ENCODE measurements at places on chromosomes 2 and 18.
A peak's percentile ranks its signal among the peaks of the same experiment; 100 is the strongest.

GRCh38 chr2:61470965-61471904 is at the start of gene USP34:
USP34 (minus strand) TSS chr2:61471087; CDS start chr2:61470692, 395 bp downstream.
- DNase-seq: peak; percentile 82

GRCh38 chr2:235088496-235088921 is 136.7 kb downstream of the SH3BP4 start:
- DNase-seq: no peak

GRCh38 chr2:75064691-75065396 is 106.4 kb downstream of the POLE4 start:
- peak; percentile 19 for DNase-seq

GRCh38 chr2:105487142-105488069 is 88.6 kb upstream of the FHL2 start:
- no peak for DNase-seq

GRCh38 chr18:45437366-45437765 is 177.9 kb upstream of the SLC14A2 start:
- no peak for DNase-seq

- DNase-seq: no peak
Observed at GRCh38 chr2:112618383-112618782, 27.4 kb upstream of the SLC20A1 start.

DNA sequence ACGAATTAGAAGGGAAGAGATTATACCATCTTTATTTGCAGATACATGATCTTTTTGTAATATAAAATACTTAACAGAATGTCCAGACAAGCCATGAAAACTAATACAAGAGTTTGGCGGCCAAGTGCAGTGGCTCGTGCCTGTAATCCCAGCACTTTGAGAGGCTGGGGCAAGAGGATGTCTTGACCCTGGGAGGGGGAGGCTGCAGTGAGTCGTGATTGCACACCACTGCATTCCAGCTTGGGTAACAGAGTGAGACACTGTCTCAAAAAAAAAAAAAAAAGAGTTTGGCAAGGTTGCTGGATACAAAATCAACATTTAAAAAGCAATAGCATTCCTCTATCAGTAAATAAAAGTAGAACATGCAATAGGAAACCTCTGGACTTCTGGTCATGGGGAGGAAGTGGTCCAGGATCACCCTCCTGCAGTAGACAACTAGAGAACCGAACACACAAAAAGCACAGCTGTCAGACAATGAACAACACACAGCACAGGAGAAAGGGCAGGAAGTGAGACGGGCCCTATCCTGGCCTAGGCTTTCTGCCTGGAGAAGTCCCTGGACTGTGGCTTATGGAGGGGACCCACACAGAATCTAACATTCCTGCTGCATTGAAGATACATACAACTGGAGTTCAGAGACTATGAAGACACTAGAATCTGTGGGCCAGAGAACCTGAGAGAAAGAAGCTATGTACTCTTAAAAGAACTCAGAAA is 118.9 kb upstream of the ARL4C start:
- DNase-seq: no peak

GRCh38 chr2:151523850-151524249 is 114.1 kb downstream of the RIF1 start:
- DNase-seq: no peak

DNA sequence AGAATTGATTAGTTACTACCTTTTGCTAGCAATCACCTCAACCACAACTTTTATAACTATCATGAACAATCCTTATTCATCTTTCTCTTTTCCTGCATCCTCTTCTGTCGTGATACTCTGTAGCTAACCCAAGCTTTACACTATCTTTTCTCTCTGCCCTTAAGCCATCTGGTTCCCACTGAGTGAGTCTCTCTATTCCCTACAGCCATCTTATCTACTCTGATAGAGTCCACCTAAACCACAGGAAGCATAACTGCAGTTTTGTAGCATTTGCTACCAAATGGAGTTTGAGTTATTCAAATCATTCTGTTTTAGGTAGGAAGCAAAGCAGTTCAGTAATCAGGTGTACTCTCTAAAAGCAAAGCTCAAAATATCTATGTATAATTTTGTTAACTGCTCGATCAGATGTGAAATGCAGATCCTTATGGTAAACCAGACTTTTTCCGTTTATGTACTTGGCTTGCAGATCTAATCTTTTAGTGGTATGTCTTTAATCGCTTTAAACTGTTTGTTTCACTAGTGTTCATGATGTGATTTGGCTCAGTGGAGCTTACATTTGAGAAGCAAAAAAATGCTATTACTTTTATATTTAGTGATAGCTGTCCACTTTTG is 91.0 kb downstream of the CSRNP3 start:
- no peak for DNase-seq

- DNase-seq: no peak
Observed at GRCh38 chr2:38797250-38797676, 19.3 kb downstream of the GEMIN6 start.

DNA sequence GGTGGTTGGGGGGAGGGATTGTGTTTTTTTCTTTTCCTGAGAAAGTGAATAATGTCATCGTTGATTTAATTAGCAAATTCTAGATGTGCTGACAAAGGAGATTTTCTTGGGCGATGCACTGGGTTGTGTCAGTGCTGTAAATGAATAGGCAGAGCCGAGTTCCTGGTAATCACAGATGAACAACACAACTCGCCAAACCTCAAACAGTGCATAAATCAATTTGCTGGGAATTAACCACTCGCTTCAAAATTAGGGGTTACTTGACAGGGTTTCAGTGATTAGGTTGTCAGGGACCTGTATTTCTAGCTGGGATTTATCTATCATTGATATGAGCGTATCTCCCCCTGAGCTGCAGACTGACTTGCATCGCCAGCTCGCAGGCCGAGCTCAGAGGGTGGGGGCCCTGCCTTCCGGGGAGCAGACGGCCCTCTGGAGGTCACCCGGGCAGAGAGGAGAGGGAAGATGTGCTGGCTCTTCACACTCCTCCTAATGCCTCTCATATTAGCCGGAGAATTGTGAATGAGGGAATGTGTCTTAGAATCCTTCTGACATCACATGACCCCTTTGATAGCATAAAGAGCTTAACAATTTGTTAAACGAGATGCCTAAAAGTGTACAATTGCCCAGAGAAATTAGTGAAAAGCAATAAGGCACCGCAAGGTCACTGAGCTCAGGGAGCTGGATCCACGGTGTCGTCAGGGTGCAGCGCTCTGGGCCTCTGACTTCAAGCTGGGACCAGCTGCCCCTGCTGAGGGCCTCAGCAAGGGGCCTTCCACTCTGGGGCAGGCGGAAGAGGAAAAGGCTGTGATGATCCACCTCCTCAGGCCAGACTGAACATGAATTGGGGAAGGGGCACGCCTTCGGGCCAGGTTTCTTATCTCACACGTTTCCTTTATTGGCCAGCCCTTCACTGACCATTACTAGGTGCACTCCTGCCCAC is 48.9 kb downstream of the SMIM21 start:
- DNase-seq: no peak

- DNase-seq: no peak
Observed at GRCh38 chr2:189631849-189632248, 29.4 kb upstream of the ASNSD1 start.

DNA sequence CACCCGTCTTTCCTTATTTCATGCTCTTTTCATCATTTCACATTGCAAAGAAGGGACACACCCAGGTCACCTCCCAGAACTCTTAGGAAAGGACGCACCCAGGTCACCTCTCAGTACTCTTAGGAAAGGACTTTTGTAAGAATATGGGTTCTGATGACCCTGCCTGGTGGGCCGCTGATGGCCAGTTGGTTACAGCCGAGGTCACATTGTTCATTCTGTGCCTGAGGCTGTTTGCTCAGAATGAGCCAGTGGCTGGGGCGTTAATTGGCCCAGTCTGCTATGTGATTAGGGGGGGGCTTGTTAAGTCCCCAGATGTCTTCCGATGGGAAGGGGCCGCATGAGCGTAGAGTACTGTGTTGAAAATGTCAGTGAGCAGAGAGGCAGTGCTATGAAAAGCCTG is 9.4 kb downstream of the MLPH start:
- no peak for DNase-seq

- DNase-seq: no peak
Observed at GRCh38 chr18:75064513-75064905, 144.4 kb downstream of the PTGR3 start.

DNA sequence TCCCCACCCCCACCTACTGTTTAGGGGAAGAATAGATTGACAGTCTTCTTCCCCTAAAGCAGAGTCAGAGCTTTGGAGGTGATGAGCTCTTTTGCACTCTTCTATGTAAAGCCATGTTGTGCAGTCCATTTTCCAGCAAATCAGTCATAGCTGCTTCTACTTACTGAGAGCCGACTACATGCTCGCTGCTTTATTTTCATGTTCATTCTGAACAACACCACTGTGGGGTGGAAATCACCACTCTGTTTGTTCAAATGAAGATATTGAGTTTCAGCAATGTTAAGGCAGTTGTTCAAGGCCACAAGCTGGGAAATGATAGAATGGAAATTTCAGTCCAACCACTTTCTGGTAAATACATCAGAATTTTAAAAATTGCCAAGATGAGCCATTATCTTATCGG is 88.3 kb downstream of the INSIG2 start:
- DNase-seq: no peak

- DNase-seq: no peak
Observed at GRCh38 chr2:166017208-166017607, 63.6 kb upstream of the TTC21B start.

GRCh38 chr2:169082995-169083394 is 13.6 kb downstream of the DHRS9 start:
- DNase-seq: no peak

DNA sequence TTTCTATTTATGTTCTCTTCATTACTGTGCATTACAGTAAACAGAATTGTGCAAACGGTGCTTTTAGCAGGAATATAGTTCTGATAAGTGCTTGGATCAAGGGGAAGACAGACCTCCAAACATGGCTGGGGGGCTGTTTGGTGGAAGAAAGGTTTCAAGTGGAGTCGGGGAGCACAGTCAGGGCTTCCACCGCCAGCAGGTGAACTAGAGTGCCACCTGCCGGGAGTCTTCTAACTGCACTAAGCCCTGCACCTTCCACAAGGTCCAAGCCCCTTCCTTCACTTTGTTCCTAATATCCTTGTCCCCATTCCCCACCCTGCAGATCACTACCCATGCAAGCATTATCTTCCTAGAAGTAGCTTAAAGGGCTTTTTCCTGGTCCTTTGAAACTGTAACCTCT is 11.1 kb downstream of the ONECUT2 start:
- DNase-seq: no peak

DNA sequence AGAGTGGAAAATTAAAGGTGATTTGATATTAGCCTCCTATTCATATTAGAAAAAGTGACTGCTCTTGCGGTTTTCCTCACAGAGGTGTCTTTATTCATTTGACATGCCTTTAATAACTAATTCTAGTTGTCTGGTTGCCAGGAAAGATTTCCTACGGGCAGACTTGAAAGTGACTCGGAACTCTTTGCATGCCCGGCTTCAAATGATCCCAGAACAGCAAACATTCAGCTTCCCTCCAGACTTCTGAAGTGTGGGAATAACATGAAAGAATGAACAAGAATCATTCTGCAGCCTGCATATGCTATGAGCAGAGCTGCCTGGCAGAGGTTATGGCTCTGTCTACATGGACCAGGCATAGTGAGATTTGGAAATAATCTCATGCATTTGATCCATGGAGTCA is 89.6 kb upstream of the PKDCC start:
- no peak for DNase-seq

- DNase-seq: no peak
Observed at GRCh38 chr2:47599171-47599570, 183.8 kb upstream of the MSH6 start.

- DNase-seq: no peak
Observed at GRCh38 chr2:40397765-40398164, 54.1 kb downstream of the SLC8A1 start.

- DNase-seq: no peak
Observed at GRCh38 chr2:49306925-49307324, 152.6 kb upstream of the FSHR start.

DNA sequence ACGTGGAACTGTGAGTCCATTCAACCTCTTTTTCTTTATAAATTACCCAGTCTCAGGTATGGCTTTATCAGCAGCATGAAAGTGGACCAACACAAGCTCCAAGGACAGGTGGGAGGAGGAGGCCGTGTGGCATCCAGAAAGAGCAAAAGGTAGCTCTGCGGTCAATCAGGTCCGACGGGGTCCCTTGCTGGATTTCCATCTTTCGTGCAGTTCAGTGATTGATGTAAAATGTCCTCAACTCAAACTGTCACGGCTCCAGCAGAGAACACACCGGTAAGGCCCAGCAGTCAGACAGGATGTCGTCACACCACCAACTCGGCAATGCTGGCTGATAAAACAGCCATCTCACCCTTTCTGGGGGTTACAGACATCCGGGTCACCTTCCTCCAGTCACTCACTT is 123.3 kb downstream of the PXDN start:
- no peak for DNase-seq

DNA sequence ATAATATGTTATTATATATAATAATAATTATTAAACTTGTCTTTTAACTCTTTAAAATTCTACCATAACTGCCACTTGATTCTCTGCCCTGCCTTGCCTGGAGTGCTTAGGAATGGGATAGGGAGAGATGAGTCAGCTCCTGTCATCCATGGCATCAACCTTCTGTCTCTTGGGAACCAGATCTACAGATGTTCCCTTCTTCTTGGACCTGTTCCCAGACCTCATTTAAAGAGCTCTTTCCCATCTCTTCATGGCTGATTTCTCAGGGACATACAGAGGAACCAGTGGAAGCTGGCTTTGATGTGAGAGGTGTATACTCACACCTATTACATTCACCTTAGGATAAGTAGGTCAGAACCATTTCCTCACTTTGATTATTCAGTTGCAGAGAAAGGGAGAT is 155.3 kb upstream of the MYO3B start:
- DNase-seq: no peak

DNA sequence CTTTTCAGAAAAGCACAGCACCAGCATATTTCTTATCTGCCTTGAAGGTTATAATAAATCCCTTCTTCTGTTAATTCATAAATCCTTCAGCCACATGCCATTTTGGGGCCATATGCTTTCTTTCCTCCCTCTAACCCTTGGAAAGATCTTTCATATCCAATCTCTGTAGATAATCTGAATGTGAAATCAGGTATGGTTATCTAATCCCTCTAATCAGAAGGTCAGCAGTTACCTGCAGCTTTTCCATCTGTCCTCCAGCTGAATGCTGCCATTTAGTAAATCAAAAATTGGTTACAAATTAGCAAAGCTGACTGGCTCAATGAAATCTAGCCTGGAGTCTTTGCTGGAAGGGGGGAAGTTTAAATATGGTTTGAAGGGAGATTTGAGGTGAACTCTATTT is 230.5 kb downstream of the PIK3C3 start:
- DNase-seq: no peak

GRCh38 chr2:195055996-195056395 is 601.0 kb upstream of the SLC39A10 start:
- no peak for DNase-seq

GRCh38 chr18:59565957-59566356 is 131.3 kb downstream of the CCBE1 start:
- DNase-seq: no peak
